Stimulated activated CD8-positive, alpha-beta memory T cell treated with anti-CD3 and anti-CD28 coated beads, Interleukin-7, amount 100 ng/mL, for 1 hour (primary cell): ENCODE measurements at places on chromosomes 12 and 14.
A peak's percentile ranks its signal among the peaks of the same experiment; 100 is the strongest.

GRCh38 chr12:43105426-43105981, 446.5 kb downstream of the ADAMTS20 start:
- DNase-seq: no peak

GRCh38 chr12:26831951-26832821, 808 bp downstream of the ITPR2 start:
- DNase-seq: peak; percentile 41

- DNase-seq: no peak
Measured at GRCh38 chr12:131210506-131211339, 257.0 kb downstream of the ADGRD1 start.

DNA sequence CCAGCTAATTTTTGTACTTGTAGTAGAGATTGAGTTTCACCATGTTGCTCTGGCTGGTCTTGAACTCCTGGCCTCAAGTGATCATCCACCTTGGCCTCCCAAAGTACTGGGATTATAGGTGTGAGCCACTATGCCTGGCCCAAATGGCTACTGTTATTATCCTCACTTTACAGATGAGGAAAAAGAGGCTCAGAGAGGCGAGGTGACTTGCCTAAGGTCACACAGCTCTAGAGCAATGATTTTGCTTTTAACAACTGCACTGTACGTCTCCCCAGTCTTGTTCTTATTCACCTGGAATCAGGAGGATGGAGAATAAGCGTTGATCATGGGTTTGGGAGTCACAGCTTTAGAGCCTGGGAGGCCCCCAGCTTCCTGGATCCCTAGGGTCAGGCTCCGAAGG, 69.8 kb upstream of the NCOR2 start:
- DNase-seq: no peak

DNA sequence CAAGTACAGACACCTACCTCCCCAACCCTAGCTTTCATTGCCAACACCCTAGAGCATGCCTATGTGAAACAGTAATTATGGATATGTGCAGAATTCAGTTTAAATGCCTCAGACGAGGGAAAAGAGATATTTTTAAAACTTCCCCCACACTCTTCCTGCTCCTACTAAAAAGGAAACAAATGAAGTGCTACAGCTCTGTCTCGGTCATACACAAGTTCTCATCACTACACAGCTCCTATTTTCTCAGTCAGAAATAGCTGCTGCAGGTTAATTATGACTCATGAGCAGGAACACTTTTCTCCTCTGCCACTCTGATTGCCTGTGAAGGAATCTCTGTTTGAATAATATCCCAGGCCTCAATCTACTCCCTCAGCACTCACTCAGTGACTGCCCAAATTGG, 703.6 kb upstream of the FLRT2 start:
- no peak for DNase-seq

GRCh38 chr12:53399896-53400295, 19.9 kb downstream of the SP1 start:
- no peak for DNase-seq

DNA sequence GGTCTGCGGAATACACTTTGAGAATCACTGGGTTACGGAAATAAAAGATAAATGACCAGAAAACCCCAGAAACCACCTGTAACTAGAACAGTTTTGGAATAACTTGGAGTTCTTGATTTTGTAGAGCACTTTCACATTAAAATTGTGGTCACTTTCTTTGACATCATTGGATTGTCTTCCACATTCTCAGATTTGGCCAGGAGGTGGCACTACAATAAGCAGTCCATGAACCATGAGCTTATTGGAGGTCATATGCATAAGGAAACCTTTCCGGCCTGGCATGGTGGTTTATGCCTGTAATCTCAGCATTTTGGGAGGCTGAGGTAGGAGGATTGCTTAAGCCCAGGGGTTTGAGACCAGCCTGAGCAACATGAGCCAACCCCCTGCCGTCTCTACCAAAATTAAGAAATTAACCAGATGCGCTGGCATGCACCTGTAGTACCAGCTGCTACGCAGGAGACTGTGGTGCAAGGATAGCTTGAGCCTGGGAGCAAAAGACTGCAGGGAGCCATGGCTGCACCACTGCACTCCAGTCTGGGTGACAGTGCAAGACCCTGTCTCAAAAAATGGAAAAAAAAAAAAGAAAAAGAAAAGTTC, 107.7 kb upstream of the CAND1 start:
- no peak for DNase-seq

GRCh38 chr14:61197416-61197815, 83.7 kb downstream of the TMEM30B start:
- no peak for DNase-seq

DNA sequence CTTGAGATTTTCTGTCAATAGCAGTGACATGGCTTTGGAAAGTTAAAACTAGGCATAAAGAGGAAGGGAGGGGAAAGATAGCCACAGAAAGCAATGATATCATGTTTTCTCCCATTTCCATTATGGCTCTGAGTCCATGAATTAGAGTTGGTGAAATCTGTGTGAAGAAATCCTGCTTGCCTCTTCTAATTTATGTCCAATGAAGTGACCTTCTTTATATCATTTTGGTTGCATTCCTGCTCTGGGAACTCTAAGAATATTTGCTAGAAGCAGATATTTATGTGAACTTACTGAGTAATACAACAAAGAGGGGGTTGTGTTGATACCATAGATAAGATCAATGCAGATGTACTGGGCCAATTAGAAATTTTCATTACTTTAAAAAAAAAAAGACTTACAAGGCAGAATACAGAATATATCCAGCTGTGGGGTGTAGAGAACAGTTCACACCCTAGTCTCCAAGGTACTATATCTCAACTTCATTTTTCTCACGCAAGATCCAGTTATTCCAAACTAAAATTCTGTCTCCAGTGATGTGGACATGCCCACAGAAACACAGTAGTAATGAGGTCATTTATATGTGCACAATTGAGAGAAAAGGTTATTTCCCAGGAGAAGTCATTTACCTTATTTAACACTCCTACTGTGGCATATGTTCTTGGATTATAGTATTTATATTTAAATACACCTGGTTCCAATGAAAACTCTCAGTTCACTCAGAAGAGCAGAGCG, 51.5 kb upstream of the KCNJ8 start:
- no peak for DNase-seq
